ENCODE measurements at places on chromosomes 1 and 21.

- DNase-seq = peak; percentile 55
Measured at GRCh38 chr1:156911577-156912298, 8.7 kb upstream of the LRRC71 start.

- no peak for DNase-seq
Measured at GRCh38 chr1:78410643-78411042, 80.1 kb upstream of the PTGFR start.

GRCh38 chr1:61253912-61254633 lies 171.7 kb downstream of the NFIA start:
- DNase-seq = no peak

- no peak for DNase-seq
Measured at GRCh38 chr1:226577401-226578180, 29.0 kb downstream of the STUM start.

- peak; percentile 20 for DNase-seq
Measured at GRCh38 chr1:19169642-19170041, 40.4 kb downstream of the UBR4 start.

DNA sequence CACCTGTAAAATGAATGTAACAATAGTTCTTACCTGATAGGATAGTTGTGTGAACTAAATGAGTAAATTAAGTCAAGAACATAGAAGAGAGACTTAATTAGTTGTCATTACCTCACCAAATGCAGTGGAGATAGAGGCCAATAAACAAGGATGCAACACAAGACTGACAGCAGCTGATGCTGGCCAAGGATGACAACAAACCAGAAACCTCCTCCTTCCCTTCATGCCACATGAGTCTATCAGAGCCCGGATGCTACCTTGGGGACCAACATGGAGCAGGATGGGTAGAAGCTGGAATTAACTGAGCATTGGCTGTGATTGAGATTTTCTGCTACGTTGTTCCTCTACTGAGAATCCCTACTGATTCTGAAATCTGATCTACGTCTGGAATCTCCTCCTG lies 30.3 kb upstream of the USP1 start:
- DNase-seq = no peak

DNA sequence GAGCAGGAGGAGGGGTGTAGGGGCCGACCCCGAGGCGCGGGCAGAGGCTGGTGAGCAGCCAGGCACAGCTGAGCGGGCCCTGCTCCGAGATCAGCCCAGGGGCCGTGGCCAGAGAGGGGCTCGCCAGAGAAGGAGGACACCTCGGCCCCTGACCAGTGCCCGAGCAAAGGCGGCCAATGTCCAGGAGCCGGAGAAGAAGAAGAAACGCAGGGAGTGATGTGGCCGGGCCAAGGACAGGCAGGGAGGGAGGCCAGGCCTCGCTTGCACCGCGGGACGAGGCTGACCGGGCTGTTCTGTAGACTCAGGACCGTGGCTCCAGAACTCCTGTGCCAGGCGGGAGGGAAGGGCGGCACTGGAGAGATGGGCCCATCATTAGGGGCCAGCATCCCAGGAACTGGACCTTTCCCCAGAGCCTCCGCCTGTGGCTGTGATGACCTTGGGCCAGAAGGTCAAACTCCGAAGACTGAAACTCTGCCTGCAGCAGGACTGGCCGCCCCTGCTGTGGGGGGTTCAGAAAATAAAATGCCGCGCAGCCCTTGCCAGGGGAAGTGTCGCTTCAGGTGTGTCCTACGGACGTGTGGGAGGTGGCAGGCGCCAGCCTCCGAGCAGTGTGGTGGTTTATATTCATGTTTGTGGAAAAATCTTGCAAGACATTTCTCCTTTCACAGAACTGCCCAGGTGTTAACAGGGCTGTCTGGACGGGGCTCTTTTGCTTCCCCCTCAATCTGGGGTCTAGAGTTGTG lies 14.4 kb downstream of the RRP1 start:
- no peak for DNase-seq

- no peak for DNase-seq
Measured at GRCh38 chr1:99062192-99062591, 57.5 kb upstream of the PLPPR5 start.

- peak; percentile 41 for DNase-seq
Measured at GRCh38 chr1:226736908-226737818, 1.9 kb downstream of the ITPKB start.

DNA sequence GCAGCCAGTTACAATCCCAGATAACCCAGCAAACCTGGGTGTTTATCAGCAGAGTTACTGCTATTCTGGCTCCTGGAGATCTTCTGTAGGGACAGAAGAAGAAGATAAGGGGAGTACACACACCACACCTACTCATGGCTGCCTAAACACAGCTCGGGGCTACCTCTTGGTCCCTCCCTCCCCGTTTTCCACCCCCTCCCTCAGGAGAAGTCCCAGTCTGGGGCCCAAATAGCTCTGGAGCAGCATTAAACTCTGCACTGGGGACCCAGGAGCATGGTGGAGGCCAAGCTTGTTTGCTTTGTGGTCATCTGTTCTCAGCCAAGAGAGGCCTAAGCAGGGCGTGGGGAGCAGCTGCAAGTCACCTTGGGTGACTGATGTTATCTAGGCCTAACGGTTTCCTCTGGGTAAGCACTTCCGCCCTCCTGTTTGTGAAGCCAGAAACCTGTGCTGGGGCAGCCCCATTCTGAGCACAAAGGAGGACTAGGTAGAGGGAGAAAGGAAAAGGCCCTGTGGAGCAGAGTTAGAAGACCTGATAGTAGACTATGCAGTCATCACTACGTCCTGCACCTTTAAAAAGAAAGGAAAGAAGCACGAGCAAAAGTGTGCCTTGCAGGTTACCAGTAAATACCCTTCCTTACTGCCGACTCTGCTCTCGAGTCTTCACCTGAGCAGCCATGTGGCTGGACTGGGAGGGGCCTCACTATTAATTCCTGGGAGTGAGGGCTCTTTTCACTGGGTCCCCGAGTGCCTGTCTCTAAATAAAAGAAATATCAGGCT lies 2.0 kb upstream of the RCSD1 start:
- no peak for DNase-seq

DNA sequence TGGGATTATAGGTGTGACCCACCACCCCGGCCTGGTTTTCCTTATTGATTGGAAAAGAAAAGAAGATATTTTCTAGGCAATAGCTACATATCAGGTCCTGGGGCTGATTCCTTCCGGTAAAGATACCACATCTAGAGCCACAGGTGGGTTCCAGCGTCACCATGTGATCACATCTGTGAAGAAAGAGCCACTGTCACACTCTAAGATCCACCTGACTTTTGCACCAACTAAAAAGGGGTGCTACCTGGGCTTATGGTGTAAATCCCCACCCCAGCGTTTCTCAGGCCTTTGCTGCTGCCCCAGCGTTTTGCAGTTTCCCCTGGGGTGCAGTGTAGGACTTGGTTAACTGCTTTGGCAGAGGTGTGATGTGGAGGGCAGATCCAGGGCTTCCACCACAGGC lies 22.3 kb upstream of the PDE9A start:
- DNase-seq = no peak

DNA sequence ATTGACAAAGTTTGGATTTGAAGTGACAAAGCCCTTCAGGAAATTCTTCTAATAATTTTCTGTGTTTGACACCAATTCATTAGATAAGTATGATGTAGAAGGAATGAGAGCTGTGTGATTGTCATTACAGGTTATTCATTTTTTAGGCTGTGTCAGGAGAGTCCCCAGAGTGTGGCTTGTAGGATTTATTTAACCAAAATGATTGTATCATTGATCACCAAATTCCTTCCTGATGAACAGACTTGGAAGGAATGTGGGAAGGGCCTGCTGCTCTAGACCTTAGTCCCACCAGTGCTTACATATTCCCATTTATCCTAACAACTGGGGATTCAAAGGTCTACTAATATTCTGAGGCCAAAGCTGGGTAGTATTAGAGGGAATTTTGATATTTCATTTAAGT lies 383.3 kb upstream of the KAZN start:
- peak; percentile 24 for DNase-seq

GRCh38 chr1:119739150-119739549 lies 27.4 kb downstream of the PHGDH start:
- DNase-seq = no peak

GRCh38 chr1:107617456-107617855 lies 347.5 kb downstream of the VAV3 start:
- DNase-seq = no peak

GRCh38 chr1:236853921-236854604 lies 59.0 kb downstream of the MTR start:
- DNase-seq = peak; percentile 78

- no peak for DNase-seq
Measured at GRCh38 chr1:13801655-13802486, 101.9 kb downstream of the PRDM2 start.

Measured in fibroblast of skin of abdomen (primary cell).